ENCODE measurements at places on chromosomes 5 and 9.

DNA sequence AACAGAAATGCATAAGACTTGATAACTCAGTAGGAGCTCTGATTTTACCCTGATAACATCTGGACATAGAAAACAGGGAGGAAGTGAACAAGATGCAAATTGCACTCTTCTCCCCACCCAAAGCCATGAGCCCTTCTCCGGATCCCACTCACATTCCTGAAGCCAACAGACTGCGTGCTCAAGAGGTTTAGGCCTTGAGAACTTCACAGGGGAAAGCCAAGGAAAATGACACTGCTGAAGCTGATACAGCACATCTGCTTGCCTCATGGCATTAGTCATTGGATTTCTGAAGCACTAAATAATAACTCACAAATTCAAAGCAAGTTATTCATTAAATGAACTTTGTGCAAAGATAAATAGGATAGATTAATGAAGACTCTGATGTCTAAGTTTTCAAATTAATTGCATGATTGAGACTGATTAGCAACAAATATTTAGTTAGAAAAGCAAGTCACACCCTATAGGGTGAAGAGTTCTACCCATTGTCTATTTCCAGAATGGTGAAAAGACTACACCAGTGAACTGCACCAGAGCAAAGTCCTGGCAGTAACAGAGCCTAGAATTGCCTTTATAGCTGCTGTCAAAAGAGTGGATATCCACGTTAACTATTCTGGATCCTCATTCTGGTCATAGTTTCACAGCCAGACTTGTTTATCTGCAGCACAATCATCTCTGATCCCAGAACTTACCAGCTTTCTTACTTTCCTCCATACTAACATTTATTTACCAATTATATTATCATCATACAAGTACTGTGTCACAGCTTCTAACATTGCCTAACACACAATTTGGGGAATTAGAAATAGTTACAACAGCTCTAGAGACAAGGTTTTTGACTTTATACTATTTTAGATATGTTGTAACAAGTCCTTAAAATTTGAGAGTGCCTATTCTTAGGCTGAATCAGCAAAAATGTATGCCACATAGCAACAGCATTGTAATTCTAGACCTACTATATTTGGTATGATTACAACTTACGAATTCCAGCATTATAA, 432.1 kb upstream of the RGMB start:
- DNase-seq = no peak

GRCh38 chr9:17519761-17520160, 59.1 kb upstream of the SH3GL2 start:
- no peak for DNase-seq

DNA sequence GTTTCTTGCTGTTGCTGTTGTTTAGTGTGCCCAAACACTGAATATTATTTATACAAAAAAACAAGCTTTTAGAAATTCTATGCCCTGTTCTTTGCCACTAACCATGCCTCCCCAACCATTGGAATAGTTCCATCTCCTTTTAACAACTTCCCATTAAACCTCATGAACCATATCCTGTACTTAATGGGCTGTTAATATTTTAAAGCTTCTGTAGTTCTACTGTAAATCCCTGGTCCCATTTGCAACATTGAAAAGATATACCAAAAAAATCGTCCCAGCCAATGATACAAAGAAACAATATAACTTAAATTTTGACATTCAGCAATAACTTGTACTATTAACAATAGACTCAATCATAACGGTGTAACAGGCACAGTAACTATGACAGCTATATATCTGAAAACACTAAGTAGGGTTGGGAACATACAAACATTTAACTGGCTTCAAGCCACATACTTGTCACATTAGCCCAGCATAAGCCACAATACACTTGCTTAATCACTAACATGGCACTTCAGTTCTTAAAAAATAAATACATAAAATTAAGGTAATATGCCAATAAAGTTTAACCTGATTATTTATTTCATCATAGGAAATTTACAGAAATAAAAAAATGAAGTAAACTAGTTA, 86.1 kb downstream of the ADAMTS6 start:
- DNase-seq = no peak

GRCh38 chr5:132294728-132295504, 722 bp downstream of the SLC22A4 start:
- DNase-seq = peak; percentile 63

GRCh38 chr9:70747261-70747718, 332.8 kb upstream of the KLF9 start:
- no peak for DNase-seq

DNA sequence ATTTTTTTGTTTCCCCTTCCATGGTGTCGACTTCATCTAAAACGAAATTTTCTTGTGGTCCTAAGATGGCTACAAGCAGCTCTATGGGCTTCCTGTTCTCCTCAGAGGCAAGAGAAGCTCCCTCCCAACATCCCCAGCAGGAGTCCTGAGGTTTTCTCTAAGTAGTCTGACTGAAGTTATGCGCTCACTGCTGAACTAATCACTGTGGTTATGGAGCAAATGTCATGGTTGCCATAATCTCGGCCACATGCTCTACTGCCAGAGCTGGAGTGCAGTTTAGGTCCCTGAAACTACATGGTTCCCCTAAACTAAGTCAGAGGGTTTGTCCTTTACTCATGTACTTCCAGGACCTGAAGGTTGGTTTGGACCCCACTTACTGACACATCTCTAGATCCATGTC, 68.0 kb upstream of the MAMDC2 start:
- no peak for DNase-seq

DNA sequence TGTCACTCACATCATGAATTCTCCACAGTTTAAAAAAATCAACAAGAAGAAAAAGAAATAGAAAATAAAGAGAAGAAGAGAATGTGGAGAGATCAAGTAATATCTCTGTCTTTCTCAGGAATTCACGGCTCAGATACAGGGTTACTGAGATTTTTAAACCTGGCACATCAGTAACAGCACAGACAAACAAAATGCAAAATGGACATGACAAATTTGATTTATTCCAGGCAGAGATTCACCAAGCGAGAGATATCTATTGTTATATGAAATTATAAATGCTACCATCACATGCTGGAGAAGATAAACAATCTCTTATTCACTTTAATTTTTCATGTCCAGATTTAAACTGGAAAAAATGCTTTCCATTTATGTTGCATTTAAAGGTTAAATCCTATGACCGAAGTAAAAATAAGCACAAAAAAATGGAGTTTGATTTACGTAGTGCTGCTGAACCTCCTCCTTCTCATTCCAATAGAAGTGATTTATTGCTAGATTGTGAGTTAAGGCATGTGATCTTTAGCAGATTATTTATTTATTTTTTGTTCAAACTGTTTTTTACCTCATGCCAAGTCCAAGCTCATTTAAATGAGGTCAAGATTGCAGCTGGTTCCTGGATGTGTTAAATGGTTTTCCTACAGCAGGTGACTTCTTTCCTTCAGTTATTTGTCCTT, 926.4 kb downstream of the MAT2B start:
- DNase-seq = no peak

- no peak for DNase-seq
Measured at GRCh38 chr5:165665735-165666400, 2160.4 kb downstream of the MAT2B start.

- DNase-seq = no peak
Measured at GRCh38 chr5:169861934-169862333, 118.4 kb downstream of the INSYN2B start.

DNA sequence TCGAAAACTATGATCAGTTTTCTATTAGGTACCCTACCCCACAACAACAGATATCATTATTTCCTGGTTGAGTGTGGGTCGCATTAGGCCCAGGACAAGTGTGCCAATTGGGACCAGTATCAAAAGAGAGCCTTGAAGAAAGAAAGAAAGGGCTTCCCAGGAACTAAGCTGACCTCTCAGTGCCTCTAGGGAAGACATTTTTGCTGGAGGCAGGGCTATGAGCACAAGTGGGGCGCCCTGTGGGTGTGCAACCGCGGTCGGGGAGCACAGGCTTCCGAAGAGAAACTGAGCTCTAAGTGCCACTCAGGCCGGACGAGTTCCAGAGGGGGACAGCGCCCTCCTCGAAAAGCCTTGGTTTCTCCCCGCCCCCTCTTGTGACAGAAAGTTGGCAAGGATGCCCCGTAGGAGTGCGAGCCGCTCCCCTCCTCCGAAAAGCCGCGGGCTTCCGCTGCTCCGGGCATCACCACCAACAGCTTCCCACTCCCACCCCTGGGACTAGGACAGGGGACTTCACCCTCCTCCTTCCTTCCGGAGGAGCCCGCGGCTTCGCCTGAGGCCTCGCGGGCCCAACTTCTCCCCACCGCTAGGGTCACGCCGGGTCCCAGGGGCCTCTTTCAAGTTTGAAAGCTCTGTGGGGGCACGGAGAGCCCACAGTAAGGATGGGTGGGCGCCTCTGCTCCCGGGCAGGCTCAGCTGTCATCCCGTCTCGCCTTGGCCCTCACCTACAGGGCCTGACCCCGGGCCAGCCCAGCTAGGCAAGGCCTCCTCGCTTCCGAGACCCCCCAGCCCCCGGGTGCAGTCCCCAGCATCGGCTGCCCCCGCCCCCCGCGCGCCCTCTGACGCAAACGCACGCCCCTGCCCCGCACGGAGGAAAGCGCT, 2.0 kb downstream of the NR2F1-AS1 start:
- DNase-seq = no peak

DNA sequence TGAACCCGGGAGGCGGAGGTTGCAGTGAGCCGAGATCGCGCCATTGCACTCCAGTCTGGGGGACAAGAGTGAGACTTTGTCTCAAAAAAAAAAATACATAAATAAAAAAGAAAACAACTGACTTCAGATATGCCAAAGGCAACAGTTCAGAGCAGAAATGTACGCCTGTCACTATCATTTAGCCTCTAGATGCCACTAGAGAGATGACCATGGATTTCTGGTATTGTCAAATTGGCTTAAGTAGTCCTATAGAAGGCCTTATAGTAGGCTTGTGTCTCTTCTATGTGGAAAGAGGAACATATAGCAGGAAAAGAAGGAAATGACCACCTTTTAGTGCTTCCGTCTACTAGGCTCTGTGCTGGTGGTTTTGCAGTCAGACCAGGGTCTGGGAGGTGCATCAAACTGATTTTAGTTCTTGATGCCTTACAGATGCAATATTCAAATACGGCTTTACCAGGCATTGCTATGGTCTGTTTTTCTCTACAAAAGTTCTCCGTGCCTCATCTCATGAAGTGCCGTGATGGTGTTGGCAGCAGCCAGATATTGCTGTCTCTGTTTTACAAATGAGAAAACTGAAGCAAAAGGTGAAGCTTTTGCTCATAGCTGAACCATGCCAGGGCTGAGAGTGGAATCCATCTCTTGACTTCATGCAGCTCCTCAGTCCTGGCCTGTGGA, 17.2 kb downstream of the AGXT2 start:
- no peak for DNase-seq

GRCh38 chr9:1683951-1684350, 331.2 kb upstream of the SMARCA2 start:
- DNase-seq = no peak

DNA sequence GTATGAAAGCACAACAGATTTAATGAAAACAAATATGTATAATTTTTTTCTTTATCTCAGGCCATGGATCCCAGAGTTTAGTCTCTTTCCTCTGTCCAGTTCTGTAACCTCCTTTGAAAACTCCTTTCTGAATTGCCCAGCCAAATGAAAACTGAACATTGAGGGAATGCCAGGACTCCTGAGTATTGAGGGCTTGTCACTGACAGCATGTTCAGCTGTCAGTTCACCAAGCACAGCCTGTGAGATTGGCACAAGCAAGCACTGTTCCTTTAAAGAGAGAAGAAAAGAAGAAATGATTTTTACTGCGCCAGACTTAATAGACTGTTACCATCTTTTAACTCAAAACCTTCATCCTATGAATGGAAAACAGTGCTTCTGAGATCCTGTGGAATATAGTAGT, 27.3 kb downstream of the TTC1 start:
- DNase-seq = no peak

GRCh38 chr9:12748954-12749353, 25.9 kb upstream of the LURAP1L start:
- no peak for DNase-seq

GRCh38 chr9:20382460-20383071, 239.7 kb downstream of the MLLT3 start:
- DNase-seq = no peak

Data from Caco-2 (cell line).